ENCODE measurements at places on chromosomes 2 and 18. TPM values are rescaled to one million over a fixed set of nuclear protein-coding genes. Genes with fewer than 3 reads are reported as not detected.

DNA sequence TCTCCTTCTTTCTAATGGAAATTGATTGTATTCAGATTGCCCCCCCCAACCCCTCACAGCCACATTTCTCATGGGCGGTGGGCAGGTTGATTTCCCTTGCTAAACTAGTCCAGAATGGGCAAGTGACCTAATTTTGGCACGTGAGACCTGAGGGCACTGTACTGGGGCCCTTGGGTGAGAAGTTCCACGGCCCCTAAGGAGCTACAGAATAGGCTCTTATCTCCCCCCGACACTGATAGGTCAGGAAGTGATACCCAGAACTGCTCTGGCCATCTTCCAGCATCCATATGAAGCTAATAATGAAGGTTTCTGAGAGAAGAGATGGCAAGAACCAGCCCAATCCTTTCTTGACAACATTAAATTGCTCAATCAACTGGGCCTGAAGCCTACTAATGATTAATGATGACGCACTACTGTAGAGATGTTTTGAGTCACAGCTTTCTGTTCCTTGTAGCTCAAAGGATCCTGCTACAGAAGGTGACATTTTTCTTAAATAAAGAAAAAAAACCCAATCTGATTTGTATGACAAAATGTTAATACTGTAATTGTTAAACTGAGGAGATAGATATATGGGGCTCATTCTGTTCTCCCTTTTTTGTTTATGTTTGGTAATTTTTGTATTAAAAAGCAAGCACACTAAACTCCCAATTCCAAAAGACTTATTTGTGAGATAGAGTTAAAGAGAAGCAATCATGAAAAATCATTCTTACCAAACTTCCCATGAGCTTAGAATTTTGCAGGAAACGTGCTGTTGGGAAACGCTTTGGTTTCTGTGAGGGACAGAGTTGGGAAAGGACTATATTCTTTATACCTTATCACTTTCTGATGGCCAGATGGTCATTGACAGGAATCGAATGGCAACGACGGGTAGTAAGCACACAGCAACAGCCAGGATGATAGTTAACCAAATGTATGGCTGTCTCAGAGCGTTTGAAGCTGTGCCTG is 28.2 kb upstream of the NARS1 start:
- DNase-seq = no peak

DNA sequence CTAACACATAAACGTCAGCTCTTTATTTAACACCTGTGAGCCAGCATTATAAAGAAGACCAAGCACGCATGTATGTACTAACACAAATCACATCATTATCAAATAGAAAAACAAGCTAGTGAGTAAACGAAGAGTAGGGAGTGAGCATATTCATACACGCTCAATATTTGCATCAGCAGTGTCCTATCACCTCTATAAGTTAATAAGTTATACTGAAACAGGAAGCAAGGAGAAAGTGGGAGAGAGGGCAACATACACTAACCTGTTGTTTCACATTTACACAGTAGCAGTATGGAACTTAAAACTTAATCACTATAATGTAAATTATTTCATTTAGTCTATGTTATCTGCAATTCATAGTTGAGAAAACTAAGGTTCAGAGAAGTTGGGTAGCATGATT is 321.5 kb upstream of the TANK start:
- no peak for DNase-seq

- DNase-seq = no peak
Measured at GRCh38 chr2:189601043-189601442, 20.5 kb upstream of the SLC40A1 start.

GRCh38 chr18:44961288-44961995 is 280.8 kb downstream of the SETBP1 start:
- DNase-seq = no peak

DNA sequence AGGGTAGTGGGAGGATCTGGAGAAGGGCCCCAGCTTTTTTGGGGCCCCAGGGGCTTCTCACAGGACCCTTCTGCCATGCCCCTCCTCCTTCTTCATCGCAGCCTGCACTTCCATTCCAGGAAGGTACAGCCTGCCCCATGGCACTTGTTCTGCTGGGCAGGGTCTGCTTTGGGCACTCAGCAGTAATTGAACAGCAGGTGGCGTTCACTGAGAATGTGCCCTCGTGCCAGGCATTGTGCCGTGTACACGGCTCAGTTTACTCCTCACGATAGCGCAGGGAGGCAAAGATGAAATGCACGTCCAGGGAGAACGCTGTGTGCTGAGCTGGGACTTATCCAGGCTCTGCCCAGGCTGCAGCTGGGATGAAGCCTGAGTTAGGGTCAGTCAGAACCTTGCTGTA is 54.8 kb upstream of the ASB18 start:
- DNase-seq = no peak

Gene CPS1
- 12.4 TPM for total RNA-seq

Gene G6PC2
- not detected for total RNA-seq

Gene C2orf80
- total RNA-seq = not detected
